ENCODE measurements at places on chromosomes 1 and 21. TPM values are rescaled to one million over a fixed set of nuclear protein-coding genes. Genes with fewer than 3 reads are reported as not detected.

Gene TACSTD2
- 0.08 TPM for total RNA-seq

Gene OR2M3
- total RNA-seq, result not detected

Gene NR5A2
- total RNA-seq, result 0.08 TPM

Gene NT5C1A
- 0.32 TPM for total RNA-seq

Gene ANKRD34A
- 9.3 TPM for total RNA-seq

Gene NUDT4B
- total RNA-seq, result 1.4 TPM

Gene GBP5
- total RNA-seq, result 186 TPM

Gene NCAM2
- total RNA-seq, result not detected

Gene C1orf185
- not detected for total RNA-seq

Gene MRTO4
- total RNA-seq, result 149 TPM

Gene APOBEC4
- total RNA-seq, result not detected

Gene GPR37L1
- total RNA-seq, result not detected

Gene CRYAA
- not detected for total RNA-seq

Gene ADORA1
- not detected for total RNA-seq

Gene GJA9
- total RNA-seq, result not detected

Gene CD53
- 193 TPM for total RNA-seq

GRCh38 chr21:17780539-17780938, 38.6 kb downstream of the C21orf91 start:
- H3K36me3 ChIP-seq, result peaks cover 37% of the 10 kb centered on the region
- H3K4me1 ChIP-seq, result peaks cover 85% of the 10 kb centered on the region
- H3K4me3 ChIP-seq, result peak overlapping the region; percentile 49

DNA sequence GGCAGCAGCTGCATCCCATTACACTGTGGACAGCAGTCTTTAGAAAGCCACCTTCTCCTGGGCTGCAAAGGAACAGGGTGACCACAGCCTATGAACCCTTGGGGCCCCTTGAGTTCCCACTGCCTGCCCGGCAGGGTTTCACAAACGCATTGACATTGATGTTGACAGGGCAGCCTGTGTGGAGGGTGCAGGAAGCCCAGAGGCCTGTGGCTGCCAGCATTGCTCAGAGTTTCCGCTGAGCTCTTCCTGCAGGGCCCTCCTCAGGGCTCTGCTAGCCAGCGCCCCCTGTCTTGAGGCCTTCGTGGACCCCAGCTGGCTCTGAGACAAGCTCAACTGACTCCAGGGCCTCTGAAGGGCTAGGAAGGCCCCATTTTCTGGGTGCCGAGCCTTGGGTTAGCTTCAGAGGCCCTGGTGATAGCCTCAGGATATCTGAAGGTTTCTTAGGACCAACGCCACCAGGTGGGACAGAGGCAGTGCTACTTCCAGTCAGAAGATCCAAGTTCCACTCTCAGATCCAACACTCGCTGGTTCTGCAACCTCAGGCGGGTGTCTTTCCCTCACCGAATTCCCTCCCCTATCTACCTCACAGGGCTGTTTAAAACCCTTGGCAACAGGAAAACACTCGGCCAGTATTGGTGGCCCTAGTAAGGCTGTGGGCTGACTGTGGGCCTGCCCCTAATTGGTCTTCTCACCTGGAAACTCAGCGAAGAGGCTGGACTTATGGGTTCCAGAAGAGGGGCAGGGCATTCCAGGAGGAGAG, 27.2 kb upstream of the EPS8L3 start:
- peak; percentile 90 for DNase-seq
- peak overlapping the region; percentile 89 for H3K27ac ChIP-seq
- peaks cover 52% of the 10 kb centered on the region for H3K4me1 ChIP-seq
- no peaks in the 10 kb centered on the region for H3K36me3 ChIP-seq

DNA sequence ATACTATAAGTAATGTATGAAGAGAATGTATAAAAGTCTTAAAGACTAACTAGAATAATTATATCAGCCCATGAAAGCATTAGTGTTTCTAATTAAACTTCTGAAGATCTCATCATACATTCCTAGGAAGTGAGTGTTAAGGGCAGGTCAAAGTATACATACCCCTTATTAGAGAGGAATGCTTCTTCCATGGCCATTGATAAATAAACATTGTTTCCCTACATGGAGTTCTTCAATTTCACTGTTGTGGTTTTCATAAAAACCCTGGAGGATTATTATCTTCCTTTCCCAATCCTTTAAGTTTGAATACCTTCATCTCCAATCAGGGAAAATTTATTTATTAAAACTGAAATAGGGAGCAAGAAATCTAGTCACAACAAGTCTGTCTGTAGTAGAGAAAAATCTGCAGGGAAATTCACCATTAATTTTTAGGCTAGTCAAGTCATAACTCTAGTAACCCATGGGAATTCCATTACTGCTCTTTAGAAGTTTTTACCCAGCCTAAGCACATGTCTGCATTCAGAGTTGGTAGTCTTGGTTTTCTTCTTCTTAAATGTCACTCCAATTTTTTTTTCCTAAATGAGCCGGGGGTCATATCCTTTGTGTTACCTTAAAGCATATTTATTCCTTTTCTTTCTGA, 147.0 kb downstream of the TNFSF18 start:
- peaks cover 48% of the 10 kb centered on the region for H3K4me1 ChIP-seq
- no peaks in the 10 kb centered on the region for H3K27me3 ChIP-seq
- no peak for DNase-seq
- H3K27ac ChIP-seq, result no peak overlapping the region
- H3K4me3 ChIP-seq, result no peak overlapping the region

DNA sequence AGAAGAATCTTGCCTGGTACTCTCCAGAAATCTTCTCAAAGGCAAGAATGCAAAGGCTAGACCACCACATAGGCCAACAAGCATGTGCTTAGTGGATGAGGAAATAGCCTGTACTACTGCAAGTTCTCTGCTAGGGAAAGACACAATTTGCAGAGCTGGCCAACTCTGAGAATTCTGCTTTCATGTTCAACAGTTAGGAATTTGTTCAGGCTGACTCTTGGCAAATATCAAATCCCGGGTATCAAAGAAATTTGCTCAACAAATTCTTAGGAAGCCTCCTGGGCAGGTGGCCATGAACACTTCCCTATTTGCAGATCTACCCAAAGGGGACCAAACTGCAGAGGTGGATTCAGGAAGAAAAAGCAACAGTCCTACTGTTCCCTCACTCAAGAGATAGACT, 15.0 kb upstream of the H3-3A start:
- H3K27ac ChIP-seq, result no peak overlapping the region
- no peaks in the 10 kb centered on the region for H3K4me1 ChIP-seq
- H3K27me3 ChIP-seq, result no peaks in the 10 kb centered on the region
- DNase-seq, result no peak

- H3K27ac ChIP-seq, result no peak overlapping the region
- no peaks in the 10 kb centered on the region for H3K27me3 ChIP-seq
- H3K4me1 ChIP-seq, result no peaks in the 10 kb centered on the region
Observed at GRCh38 chr21:18617291-18617690, 213.7 kb upstream of the TMPRSS15 start.

GRCh38 chr1:151968058-151968457, 25.6 kb downstream of the S100A10 start:
- H3K4me3 ChIP-seq, result no peak overlapping the region
- H3K27ac ChIP-seq, result no peak overlapping the region
- DNase-seq, result peak; percentile 40
- no peaks in the 10 kb centered on the region for H3K36me3 ChIP-seq

DNA sequence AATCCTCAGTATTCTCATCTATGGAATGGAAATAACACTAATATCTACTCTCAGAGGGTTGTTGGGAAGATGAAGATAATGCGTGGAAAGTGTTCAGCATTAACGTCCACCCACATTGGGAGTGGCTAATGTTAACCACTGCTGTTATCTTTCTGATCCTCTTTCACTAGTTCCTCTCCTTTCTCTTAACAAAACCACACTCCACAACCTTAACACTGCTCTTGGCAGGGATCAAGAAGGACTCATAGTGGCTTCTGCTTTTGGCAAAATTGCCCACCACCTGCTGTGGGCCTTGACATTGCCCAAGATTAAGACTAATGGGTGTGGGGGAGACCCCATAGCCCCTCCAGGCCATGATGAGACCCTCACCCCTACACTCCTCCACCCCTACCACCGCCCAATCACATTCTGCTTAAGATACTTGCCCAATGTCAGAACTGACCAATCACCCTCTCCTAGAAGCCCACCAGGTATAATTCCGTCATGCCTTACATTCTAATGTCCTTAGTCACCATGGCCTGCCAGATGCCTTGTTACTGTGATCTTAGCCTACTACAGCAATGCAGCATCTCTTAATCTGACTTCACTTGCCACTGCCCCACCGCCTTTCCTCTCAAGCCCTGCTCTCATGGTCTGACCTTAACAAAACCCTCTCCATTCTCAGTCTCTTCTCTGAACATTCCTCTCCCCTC, 27.1 kb downstream of the DHCR24 start:
- H3K4me1 ChIP-seq, result no peaks in the 10 kb centered on the region
- no peaks in the 10 kb centered on the region for H3K27me3 ChIP-seq
- no peak overlapping the region for H3K27ac ChIP-seq
- H3K36me3 ChIP-seq, result peaks cover 28% of the 10 kb centered on the region
- no peak overlapping the region for H3K4me3 ChIP-seq

DNA sequence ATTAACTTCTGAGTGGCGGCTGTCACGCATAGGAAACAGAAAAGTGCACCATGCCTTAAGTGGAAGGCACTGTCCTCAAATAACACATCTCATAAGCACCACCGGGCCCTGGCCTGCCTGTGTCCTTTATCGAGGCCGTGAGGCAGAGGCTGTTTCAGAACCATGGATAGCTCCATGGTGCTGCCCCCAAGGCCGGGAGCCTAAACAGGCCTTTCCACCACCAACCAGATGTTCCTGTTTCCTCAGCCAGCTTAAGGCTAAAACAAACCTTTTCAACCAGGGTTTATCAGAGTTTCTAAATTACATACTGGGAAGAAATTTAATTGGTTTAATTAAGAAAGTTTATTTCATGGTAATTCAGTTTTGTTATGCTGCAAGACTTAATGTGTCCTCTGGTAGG, 114.4 kb downstream of the DMRTA2 start:
- H3K27me3 ChIP-seq, result peaks cover 12% of the 10 kb centered on the region
- no peak overlapping the region for H3K27ac ChIP-seq
- peak; percentile 2 for DNase-seq
- no peaks in the 10 kb centered on the region for H3K4me1 ChIP-seq
- no peak overlapping the region for H3K4me3 ChIP-seq

DNA sequence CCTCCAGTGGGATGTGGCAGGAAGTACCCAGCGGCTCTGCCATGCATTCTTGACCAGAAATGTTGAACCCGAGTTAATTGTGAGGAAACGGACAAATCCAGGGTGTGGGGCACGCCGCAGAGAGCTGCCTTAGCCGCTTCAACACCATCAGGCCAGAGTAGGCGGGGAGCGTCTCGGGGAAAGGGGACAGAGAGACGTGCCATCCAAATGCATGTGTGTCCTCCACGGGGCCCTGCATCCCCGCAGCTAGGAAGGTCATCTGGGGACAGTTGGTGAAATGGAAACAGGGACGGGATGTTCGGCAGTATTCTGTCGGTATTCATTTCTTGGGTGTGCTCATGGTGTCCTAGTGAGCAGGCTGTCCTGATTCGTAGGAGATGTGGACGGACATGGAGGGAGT, 59.1 kb upstream of the TRAPPC10 start:
- H3K36me3 ChIP-seq, result peaks cover 29% of the 10 kb centered on the region
- H3K27ac ChIP-seq, result no peak overlapping the region
- H3K4me1 ChIP-seq, result peaks cover 20% of the 10 kb centered on the region
- no peaks in the 10 kb centered on the region for H3K27me3 ChIP-seq
- no peak overlapping the region for H3K4me3 ChIP-seq

- peaks cover 34% of the 10 kb centered on the region for H3K4me1 ChIP-seq
- DNase-seq, result no peak
- H3K36me3 ChIP-seq, result peaks cover 8% of the 10 kb centered on the region
- H3K27ac ChIP-seq, result peak overlapping the region; percentile 14
Observed at GRCh38 chr1:54047384-54048305, 5.4 kb downstream of the TMEM59 start.

GRCh38 chr1:43345120-43345519, 7.5 kb downstream of the MPL start:
- no peaks in the 10 kb centered on the region for H3K36me3 ChIP-seq
- H3K27ac ChIP-seq, result no peak overlapping the region
- DNase-seq, result no peak
- no peak overlapping the region for H3K4me3 ChIP-seq

- no peak overlapping the region for H3K27ac ChIP-seq
- H3K4me3 ChIP-seq, result no peak overlapping the region
- no peaks in the 10 kb centered on the region for H3K36me3 ChIP-seq
- peaks cover 5% of the 10 kb centered on the region for H3K27me3 ChIP-seq
Observed at GRCh38 chr1:40312238-40313205, 4.6 kb downstream of the COL9A2 start.

GRCh38 chr1:159749630-159750029, 31.1 kb upstream of the DUSP23 start:
- H3K27ac ChIP-seq, result no peak overlapping the region
- no peaks in the 10 kb centered on the region for H3K4me1 ChIP-seq
- H3K36me3 ChIP-seq, result no peaks in the 10 kb centered on the region
- DNase-seq, result no peak

DNA sequence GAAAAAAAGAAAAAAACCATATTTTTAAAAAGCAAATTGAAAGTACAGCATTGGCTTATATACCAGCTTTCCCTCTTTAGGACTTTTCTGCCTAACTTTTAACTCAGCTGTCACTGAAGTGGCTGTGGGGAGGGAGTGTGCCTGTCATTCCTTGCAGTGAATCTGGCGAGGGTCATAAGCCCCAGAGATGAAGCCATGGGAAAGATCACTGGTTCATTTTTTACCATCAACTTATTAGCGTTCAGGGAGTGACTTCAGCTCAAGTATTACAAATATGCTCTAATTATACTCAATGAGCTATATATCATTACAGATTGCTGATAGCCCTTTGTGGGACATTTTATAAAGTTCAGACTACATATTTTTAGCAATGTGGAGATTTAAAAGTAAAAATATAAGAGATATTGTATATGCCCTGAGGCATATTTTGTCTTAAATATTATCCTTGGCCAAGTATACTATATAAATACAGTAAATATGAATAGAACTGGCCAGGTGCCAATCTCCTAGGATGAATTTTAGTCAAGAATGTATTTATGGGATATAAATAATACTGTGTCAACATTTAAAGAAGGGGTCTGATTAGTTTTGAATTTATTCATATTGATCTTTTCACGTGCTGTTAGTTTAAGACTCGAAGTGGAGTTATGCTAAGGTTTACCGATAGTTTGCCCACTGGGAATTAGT, 4.4 kb downstream of the TGFB2 start:
- no peaks in the 10 kb centered on the region for H3K36me3 ChIP-seq
- no peak overlapping the region for H3K4me3 ChIP-seq
- peaks cover 43% of the 10 kb centered on the region for H3K4me1 ChIP-seq
- no peak overlapping the region for H3K27ac ChIP-seq

DNA sequence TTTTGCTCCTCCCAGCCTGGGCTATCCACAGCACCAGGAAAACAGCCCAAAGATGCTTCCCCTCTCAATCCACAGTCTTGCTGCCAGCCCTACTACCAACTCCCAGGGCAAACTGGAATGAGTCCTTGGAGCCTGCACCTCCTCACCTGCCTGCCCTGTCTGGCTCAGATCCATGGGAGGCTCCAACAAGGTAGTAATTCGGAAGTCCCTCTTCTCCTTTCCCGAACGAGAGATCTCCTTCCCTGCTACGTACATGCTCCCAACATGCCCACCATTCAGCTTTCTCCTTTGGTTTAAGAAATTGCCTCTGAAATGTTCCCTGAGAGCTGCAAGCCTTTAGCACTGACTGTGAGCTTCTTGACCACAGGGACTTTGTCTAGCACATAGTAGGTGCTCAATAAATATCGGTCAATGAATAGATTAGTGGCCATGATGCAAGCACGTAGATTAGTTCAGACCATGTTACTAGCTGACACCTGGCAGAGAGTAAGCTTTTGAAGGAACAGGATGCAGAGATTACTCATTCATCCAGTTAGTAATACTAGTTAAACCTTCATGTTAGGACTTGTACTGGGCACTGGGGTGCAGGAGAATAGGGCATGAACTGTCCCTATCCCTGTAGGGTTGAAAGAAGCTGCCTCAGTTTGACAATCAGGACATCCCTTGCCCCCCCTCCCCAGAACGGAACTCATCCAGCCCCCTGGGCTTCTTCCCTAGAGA, 80.1 kb downstream of the DISP3 start:
- H3K4me3 ChIP-seq, result no peak overlapping the region
- H3K4me1 ChIP-seq, result no peaks in the 10 kb centered on the region
- H3K27ac ChIP-seq, result no peak overlapping the region
- no peak for DNase-seq

Measured in activated naive CD8-positive, alpha-beta T cell treated with anti-CD3 and anti-CD28 coated beads for 36 hours (primary cell).